ENCODE measurements at places on chromosomes 2 and 18. TPM values are rescaled to one million over a fixed set of nuclear protein-coding genes. Genes with fewer than 3 reads are reported as not detected.

DNA sequence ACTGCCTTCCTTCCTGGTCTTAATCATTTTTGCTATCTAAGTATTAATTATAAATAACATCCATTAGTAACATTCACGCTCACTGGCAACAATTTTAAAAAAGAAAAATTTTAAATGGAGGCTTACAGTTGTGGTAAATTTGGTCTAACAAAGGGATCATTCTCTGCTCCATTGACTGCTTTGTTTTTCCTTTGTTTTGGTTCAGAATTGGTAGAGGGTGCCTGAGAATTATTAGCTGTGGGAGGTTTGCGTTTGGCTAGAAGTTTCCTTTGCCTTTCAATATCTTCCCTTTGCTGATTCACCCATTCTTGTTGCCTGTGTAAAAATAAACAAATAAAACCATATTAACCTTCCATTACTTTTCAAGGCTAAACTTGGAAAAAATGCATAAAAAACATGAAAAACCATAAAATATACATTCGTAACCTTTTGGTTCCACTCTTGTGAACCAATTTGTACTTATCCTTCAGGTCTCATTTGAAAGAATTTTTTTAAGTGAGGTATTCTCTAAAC is 114.6 kb downstream of the TLK1 start:
- H3K27me3 ChIP-seq: no peaks in the 10 kb centered on the region
- peaks cover 43% of the 10 kb centered on the region for H3K36me3 ChIP-seq
- H3K27ac ChIP-seq: no peak overlapping the region
- no peak for DNase-seq

- H3K27ac ChIP-seq: no peak overlapping the region
- no peaks in the 10 kb centered on the region for H3K4me1 ChIP-seq
- peak; percentile 41 for DNase-seq
- no peaks in the 10 kb centered on the region for H3K36me3 ChIP-seq
Observed at GRCh38 chr2:190023860-190024259, 38.7 kb downstream of the MSTN start.

GRCh38 chr2:45009303-45009927 is at the start of gene SIX2:
SIX2 (minus strand) TSS chr2:45009452; CDS start chr2:45009110, 342 bp downstream.
- H3K27me3 ChIP-seq: peaks cover 69% of the 10 kb centered on the region
- no peaks in the 10 kb centered on the region for H3K36me3 ChIP-seq
- no peak within 1 kb of the TSS for H3K4me3 ChIP-seq
- no peaks in the 10 kb centered on the region for H3K4me1 ChIP-seq

DNA sequence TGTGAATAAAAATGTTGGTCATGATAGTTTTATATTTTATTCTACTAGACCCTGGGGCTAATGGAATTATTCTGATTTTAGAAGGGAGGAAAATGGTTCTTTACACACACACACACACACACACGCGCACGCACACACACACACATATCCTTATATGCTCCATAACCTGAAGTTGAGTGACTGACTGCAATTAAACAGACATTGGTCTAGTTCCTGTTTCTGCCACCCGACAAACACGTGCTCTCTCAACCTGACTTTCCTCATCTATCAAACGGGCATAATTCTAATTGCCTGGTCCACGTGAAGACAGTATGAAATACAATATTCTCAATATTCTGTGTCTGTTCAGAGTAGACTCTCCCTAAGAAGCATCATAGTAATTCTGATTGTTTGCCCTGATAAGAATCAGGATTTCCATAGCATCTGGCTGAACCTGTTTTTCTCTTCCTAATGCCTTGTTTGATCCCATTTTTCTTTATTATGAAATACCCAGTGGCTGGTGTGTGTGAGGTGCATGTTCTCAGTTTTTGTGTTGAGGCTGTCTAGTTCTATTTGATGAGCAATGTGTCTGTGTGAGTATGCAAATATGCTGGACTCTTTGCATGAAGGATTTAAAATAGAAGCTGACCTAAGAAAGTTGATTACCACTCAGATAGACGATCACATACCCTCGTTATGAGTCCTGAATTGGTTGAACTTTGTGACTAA is 51.0 kb downstream of the SETBP1 start:
- no peak overlapping the region for H3K4me3 ChIP-seq
- H3K27ac ChIP-seq: no peak overlapping the region
- peaks cover 52% of the 10 kb centered on the region for H3K4me1 ChIP-seq
- H3K36me3 ChIP-seq: no peaks in the 10 kb centered on the region
- H3K27me3 ChIP-seq: peaks cover 4% of the 10 kb centered on the region

DNA sequence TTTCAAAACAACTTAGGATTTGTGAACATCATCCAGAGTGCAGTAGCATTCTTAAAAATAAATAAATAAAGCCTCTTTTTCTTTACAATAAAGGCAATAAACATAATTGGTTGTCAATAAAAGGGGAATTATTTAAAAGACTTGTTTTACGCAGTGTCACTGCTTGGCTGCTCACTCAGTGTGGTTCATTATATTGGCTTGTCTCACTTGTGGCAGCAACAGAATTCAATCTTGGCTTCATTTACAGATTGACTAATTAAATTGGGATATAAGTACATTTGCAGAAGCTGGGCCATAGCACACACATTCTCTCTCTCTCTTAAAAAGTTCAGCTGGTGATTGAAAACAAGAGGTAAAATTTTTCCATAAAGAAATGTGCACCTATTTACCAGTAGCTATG is 1027.6 kb downstream of the LRP1B start:
- no peaks in the 10 kb centered on the region for H3K4me1 ChIP-seq
- H3K27ac ChIP-seq: no peak overlapping the region
- no peak for DNase-seq
- no peaks in the 10 kb centered on the region for H3K36me3 ChIP-seq

- no peaks in the 10 kb centered on the region for H3K36me3 ChIP-seq
- peak; percentile 27 for DNase-seq
- peaks cover 2% of the 10 kb centered on the region for H3K27me3 ChIP-seq
- H3K27ac ChIP-seq: no peak overlapping the region
Observed at GRCh38 chr2:162333968-162334367, 10.0 kb upstream of the GCA start.

GRCh38 chr2:105778080-105778607 is 33.4 kb downstream of the NCK2 start:
- no peak overlapping the region for H3K4me3 ChIP-seq
- peaks cover 6% of the 10 kb centered on the region for H3K4me1 ChIP-seq
- no peaks in the 10 kb centered on the region for H3K36me3 ChIP-seq
- H3K27me3 ChIP-seq: no peaks in the 10 kb centered on the region

GRCh38 chr2:121498731-121499130 is 31.9 kb upstream of the RNU4ATAC start:
- no peak overlapping the region for H3K27ac ChIP-seq
- no peaks in the 10 kb centered on the region for H3K27me3 ChIP-seq

DNA sequence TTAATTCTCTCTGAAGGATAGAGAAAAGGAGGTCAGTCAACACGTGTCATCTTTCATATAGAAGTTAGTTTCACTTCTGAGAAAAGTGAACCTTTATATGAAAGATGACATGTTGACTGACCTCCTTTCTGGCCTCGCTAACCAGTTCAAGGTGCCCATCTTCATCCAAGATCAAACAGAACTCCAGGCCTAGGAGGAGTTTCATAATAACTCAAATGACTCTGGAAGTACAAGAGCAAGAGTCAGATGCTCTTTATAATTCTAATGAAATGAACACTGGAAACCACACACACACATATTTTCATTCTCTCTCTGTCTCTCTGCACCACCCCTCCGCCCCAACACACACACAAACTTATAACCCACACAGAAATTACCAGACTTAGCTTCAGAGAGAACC is 16.3 kb downstream of the ANKRD44 start:
- H3K4me3 ChIP-seq: no peak overlapping the region
- peaks cover 11% of the 10 kb centered on the region for H3K36me3 ChIP-seq
- H3K27ac ChIP-seq: no peak overlapping the region
- no peak for DNase-seq

DNA sequence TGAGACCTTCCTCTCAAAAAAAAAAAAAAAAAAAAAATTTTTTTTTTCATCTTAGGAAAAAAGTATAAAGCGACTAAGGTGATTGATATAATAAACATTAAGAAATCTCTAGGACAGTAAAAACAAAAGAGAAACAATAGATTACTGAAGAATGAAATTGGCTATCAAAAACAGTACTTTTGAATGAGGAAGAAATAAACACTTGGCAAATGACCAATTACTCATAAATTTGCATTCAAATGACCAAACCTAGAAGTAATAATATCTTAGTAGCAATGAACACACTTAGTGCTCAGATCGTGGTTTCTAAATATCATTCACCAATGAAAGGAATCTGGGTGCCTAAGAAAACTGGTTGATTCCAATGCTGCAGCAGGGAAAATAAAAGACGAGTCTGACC is 10.3 kb upstream of the SCRN3 start:
- no peaks in the 10 kb centered on the region for H3K27me3 ChIP-seq
- H3K36me3 ChIP-seq: peaks cover 16% of the 10 kb centered on the region
- no peak for DNase-seq
- H3K4me1 ChIP-seq: no peaks in the 10 kb centered on the region
- H3K4me3 ChIP-seq: no peak overlapping the region

DNA sequence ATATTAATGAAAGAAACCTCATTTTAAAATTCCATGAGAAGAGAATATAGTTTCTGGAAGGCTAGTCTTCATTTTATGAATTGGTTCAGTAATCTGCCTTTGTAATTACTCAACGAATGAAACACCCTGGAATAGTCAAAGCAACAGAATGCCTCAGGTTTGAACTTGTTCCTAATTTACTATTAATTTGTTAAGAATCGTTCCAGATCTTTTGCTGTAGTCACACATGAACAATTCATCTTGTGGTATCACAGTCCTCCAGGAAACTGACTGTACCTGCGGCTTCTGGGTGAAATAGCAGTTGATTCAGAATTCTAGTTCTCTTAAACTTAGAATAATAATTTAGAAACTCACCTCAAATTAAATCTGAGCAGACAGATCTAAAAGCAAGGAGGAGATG is 282.7 kb upstream of the MAP2 start:
- no peaks in the 10 kb centered on the region for H3K27me3 ChIP-seq
- no peak for DNase-seq
- H3K27ac ChIP-seq: no peak overlapping the region
- H3K4me1 ChIP-seq: no peaks in the 10 kb centered on the region
- H3K4me3 ChIP-seq: no peak overlapping the region
- H3K36me3 ChIP-seq: no peaks in the 10 kb centered on the region

DNA sequence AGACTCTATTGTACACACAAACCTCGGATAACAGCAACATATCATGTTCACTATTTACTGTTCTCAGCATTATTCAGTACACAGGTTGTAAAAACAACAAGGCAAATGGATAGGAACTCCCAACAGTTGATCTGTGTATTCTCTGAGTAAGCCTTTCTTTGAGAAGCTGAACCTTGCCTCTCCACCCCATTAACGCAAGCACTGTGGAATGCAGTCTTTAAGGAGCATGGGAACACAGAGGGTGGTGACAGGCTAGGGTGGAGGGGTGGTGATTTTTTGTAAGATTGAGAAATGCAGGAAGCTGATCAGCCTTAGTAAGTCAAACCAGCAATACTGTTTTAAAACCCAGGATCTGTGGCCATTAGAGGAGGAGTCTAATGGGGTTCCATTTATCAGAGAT is 19.6 kb upstream of the SERPINB11 start:
- no peaks in the 10 kb centered on the region for H3K27me3 ChIP-seq
- H3K27ac ChIP-seq: peak overlapping the region; percentile 99
- H3K36me3 ChIP-seq: peaks cover 5% of the 10 kb centered on the region

GRCh38 chr2:3940661-3941060 is 237.3 kb downstream of the DCDC2C start:
- no peaks in the 10 kb centered on the region for H3K4me1 ChIP-seq
- H3K4me3 ChIP-seq: no peak overlapping the region
- H3K27me3 ChIP-seq: no peaks in the 10 kb centered on the region
- H3K27ac ChIP-seq: no peak overlapping the region

DNA sequence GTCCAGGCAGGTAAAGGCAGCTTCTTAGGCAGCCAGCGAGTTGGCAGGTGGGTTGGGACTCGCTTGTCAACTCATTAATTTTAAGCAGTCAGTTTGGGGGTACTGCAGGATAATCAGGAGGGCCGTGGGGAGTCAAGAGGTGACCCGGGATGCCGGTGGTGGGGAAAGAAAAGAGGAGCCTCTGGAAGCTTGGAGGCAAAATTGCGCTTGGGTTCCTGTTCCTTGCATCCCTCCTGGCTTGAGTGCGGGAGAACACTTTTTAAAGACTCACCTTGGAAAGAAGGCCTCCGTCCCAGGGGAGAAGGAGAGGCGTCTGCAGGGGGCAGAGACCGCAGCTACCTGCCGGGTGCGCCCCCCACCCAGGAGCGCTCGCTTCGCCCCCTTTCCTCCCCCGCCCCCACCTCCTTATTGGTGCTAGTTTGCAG is at the start of gene KCNJ3:
Gene KCNJ3, plus strand, starts transcription at position 400 of the 425 bp plus-strand sequence. CDS start 81 bp downstream, outside the sequence.
- H3K4me1 ChIP-seq: no peaks in the 10 kb centered on the region
- H3K27me3 ChIP-seq: peaks cover 2% of the 10 kb centered on the region
- no peak within 1 kb of the TSS for H3K4me3 ChIP-seq
- no peak for DNase-seq

DNA sequence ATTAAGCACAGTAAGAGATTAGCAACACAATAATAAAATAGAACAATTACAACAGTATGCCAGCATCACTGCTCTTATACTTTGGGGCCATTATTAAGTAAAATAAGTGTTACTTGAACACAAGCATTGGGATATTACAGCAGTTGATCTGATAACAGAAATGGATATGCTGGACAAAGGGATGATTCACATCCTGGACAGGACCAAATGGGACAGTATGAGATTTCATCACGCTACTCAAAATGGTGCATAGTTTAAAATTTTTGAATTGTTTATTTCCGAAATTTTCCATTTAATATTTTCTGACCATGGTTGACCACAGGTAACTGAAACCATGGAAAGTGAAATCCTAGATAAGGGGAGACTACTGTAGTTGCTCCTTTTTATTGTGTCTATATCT is 138.2 kb downstream of the UBR3 start:
- DNase-seq: peak; percentile 18
- H3K27me3 ChIP-seq: no peaks in the 10 kb centered on the region
- H3K27ac ChIP-seq: peak overlapping the region; percentile 52
- peaks cover 49% of the 10 kb centered on the region for H3K4me1 ChIP-seq
- H3K36me3 ChIP-seq: peaks cover 47% of the 10 kb centered on the region

- no peaks in the 10 kb centered on the region for H3K36me3 ChIP-seq
- H3K27ac ChIP-seq: no peak overlapping the region
- no peaks in the 10 kb centered on the region for H3K4me1 ChIP-seq
- DNase-seq: no peak
- H3K4me3 ChIP-seq: no peak overlapping the region
- H3K27me3 ChIP-seq: no peaks in the 10 kb centered on the region
Observed at GRCh38 chr18:25568986-25569385, 217.0 kb upstream of the ZNF521 start.

- H3K36me3 ChIP-seq: no peaks in the 10 kb centered on the region
- peaks cover 3% of the 10 kb centered on the region for H3K27me3 ChIP-seq
- no peak overlapping the region for H3K4me3 ChIP-seq
- no peaks in the 10 kb centered on the region for H3K4me1 ChIP-seq
- no peak overlapping the region for H3K27ac ChIP-seq
- no peak for DNase-seq
Observed at GRCh38 chr2:52918551-52918950, 849.1 kb upstream of the CHAC2 start.

- no peak for DNase-seq
- no peak overlapping the region for H3K27ac ChIP-seq
- H3K36me3 ChIP-seq: peaks cover 63% of the 10 kb centered on the region
- no peaks in the 10 kb centered on the region for H3K4me1 ChIP-seq
- no peaks in the 10 kb centered on the region for H3K27me3 ChIP-seq
Observed at GRCh38 chr2:221437056-221437455, 135.0 kb downstream of the EPHA4 start.

GRCh38 chr18:26230497-26230896 is 4.3 kb downstream of the TAF4B start:
- peaks cover 3% of the 10 kb centered on the region for H3K27me3 ChIP-seq
- H3K36me3 ChIP-seq: no peaks in the 10 kb centered on the region
- no peak overlapping the region for H3K27ac ChIP-seq
- no peak overlapping the region for H3K4me3 ChIP-seq
- no peak for DNase-seq

The CIB4 gene
- total RNA-seq: not detected

The IL36B gene
- total RNA-seq: not detected

The GAL3ST2 gene
- 0.23 TPM for total RNA-seq

The SOX11 gene
- not detected for total RNA-seq

The TMEM150A gene
- 11.9 TPM for total RNA-seq

The PRKAG3 gene
- total RNA-seq: not detected

Data from HFFc6 (cell line).